Stimulated activated CD4-positive, alpha-beta T cell treated with anti-CD3 and anti-CD28 coated beads, Interleukin-15, amount 100 ng/mL, for 1 hour (primary cell): ENCODE measurements at places on chromosomes 4 and X.

DNA sequence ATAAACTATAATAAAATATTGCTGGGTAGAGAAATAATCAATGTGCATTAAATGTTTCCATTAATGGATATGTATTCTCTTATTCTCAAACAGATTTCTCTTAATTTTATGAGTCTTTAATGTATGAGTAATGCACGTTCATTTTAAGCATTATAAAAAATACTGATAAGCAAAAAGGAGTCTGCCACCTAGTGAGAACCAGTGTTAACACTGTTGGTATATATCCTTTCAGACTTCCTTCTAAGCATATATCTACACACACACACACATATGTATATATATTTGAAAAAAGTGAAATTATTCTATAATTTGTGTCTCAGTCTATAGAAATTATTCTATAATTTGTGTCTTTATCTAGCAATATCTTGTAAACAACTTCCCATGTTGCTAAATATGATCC lies 49.9 kb upstream of the MTMR1 start:
- no peak for DNase-seq

DNA sequence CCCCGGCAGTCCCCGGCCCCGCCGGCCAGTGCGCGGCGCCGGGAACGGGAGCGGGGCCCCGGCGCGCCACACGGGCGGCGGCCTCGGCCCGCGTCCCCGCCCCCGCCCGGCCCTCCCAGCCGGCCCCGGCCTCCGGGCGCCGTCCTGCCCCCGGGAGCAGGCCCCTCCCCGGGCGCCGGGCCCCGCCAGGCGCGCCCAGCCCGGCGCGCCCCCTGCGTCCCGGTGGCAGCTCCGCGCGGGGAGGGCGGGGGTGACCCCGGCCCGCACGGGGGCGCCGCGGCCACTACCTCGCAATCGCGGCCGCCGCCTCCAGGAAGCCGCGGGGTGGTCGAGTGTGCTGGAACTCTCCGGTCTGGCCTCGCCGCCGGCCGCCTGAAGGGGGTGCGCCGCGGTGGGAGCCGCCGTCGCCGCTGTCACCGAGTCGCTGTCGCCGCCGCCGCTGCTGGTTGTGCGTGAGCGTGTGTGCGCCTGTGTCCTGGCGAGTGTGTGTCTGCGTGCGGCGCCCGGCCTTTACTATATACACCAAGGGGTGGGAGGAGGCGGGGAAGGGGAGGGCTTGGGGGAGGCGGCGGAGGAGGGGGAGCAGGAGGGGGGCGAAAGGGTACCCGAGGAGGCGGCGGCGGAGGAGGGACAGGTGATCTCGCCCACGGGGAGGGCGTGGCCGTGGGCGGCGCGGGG lies at the start of gene RAI2:
TSS of gene RAI2 (minus strand) at position 488 of the 678 bp plus-strand sequence. CDS start 59,288 bp downstream, outside the sequence.
- DNase-seq, result no peak

DNA sequence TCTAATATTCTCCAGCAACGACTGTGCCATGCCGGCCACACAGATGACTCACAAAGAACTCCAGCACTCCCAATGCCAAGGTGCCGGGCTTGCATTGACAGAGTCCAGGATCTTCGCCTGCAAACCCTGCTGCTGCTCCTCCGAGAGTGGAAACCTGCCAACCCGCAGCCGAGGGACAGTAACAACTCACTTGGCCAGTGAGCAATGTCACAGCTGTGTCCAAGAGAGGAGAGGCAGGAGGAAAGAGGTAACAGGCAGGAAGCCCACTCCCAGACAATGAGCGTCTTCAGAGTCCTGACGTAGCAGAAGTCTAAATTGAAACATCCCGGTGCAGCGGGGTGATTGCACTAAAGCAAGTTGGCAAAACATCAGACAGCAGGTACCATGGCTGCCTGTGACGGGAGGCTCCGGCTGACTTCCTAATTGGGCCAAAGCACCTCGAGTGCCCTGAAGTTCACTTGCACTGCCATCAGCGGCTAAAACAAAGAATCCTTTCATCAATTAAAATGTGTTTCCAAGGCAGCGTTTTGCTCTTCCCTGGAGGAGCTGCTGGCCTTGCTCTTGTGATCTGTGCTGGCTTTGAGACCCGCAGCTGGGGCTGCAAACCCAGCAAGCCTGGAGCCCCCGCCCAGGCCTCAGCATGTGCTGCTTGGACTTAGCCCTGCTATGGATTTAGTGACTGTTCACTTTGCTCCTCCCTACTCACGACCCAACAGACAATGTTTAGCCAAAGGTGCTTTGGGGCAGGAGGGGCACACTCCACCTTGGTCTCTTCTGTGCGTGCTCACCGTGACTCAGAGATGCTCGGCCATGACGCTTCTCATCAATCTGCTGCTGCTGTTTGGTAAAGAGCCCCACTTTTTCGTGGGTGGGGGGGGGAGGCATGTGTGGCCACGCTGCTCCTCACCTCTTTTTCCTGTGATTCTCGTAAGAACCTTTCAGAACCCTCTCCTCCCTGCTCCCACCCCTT lies 36.5 kb downstream of the DCTD start:
- no peak for DNase-seq

GRCh38 chr4:57424232-57424897 lies 314.2 kb upstream of the IGFBP7 start:
- DNase-seq, result no peak

DNA sequence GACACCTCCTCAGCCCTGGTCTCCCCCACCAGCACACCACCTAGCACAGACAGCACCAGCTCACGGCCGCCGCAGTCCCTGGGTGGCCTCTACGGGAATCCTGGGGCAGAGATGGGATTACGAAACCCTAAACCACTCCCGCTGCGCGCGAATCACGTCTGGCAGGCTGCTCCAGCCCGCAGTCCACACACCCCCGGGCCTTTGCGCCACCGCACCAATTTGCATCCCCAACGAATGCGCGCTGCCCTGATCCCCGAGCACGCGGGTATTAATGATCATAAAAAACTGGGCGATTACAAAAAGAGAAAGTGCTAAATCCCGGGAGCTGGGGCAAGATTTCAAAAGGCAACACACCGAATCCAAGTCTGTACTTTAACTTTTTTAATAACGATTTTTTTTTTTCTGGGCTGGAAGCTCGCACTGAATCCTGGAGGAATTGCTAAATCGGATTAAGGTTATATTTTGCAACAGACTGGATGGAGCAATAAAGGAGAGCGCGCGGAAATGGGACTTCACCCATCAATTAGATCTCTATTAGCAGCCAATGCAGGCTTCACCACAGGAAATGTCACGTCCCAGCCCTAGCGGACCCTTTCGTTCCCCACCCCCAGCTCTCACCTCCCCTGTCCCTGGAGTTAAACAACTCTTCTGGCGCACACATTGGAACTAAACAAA lies 69.8 kb upstream of the TMEM33 start:
- no peak for DNase-seq

DNA sequence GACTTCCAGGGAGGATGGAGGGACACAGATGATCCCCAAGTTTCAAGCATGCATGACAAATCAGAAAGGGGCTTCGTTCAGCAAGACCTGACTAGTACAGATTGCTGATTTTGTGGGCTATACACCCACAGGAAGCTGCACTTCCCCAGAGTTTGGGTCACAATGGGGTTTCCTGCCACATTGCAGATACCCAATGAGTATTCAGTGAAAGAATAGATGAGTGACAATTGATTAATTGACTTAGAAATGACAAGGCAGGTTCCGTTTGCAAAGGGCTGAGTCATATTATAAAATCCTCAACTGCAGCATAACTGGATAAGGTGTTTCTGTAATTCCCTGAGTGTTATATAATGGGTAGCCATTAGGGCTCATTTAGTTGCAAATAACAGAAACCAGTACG lies 146.6 kb upstream of the TBL1X start:
- DNase-seq, result no peak

- no peak for DNase-seq
Measured at GRCh38 chrX:96551322-96551872, 133.2 kb upstream of the DIAPH2 start.

DNA sequence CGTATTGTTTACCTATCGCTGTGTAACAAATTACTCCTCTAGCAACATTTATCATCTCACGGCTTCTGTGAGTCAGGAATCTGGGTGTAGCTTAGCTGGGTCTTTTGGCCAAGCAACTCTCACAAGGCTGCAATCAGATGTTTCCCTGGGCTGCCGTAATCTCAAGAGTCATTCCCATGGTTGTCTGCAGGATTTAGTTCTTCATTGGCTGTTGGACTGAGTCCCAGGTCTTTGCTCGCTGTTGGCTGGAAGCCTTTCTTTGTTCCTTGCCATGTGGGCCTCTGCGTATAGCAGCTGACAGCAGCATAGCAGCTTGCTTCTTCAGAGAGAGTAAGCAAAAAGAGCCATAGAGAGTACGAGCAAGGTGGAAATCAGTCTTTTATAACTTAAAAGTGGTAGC lies 16.8 kb downstream of the POLR2B start:
- no peak for DNase-seq

DNA sequence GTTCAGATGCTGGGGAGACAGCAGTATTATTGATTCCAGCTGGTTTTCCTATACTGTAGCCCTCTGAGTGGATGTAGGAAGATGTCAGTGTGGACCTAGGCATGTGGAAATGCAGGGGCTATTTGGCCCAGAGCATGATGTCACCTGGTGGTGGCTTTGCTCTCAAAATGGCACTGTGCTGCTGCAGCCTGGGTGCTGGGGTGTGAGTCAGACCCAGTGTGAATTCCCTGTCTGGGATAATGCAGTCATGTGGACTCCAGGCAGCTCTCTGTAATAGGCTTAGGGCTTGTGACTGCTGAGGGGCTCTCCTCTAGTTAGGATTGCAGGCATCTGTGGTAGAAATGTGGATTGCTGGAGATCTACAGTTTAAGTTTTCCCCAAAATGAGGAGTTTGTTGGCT lies 70.7 kb downstream of the DCAF8L2 start:
- no peak for DNase-seq

GRCh38 chrX:39440799-39441284 lies 639.6 kb downstream of the MID1IP1 start:
- DNase-seq, result no peak

GRCh38 chr4:172573899-172574298 lies 594.7 kb upstream of the GALNT7 start:
- no peak for DNase-seq

DNA sequence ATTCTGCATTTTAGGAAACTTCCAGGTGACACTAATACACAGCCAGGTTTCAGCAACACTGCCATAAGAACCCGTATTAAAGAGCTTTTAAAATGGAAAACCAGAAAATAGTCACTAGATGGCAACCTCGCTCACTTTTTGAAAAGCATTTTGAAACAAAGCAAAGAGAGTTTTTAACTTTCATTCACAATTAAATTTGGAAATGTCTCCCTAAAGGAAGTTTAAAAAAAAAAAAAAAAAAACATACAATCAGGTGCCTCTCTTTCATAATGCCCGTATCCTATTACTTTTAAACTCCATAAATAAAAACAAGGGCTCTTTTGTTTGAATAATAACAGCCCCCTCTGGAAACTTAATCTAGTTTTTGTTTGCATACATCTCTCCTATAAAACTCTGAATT lies 20.3 kb downstream of the MEPE start:
- DNase-seq, result no peak

DNA sequence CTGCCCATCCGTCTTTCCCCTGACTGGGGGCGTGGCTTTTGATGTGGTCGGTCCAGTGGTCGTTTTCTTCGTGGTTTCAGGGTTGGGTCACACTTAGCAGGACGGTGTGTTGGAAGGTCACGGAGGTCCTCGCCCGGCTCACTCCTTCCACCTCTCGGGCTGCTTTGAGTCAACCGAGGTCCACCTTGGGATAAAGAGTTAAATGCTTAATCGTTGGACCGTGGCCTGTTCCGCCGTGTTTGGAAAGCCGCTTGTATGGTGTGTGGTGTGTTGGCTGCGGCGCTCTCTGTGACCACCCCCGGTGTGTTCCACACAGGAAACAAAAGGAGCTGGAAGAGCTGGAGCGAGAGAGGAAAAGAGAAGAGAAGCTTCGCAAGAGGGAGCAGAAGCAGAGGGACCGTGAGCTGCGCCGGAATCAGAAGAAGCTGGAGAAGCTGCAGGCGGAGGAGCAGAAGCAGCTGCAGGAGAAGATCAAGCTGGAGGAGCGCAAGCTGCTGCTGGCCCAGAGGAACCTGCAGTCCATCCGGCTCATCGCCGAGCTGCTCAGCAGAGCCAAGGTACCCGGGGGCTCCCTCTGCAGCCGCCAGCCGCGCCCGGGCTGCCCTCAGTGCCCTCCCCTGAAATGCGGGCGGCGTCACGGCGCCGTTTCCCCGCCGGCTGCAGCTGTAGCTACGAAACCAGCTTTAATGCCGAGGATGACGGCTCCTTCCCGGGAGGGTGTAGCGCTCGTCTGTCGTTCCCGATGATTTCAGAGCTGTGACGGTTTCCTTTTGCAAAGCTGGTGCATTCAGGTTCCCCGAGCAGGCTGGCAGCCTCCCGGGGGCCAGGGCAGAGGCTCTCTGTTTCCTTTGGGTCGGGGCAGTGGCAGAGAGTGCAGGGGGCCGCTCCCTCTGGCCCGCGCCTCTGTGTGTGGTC lies 7.7 kb downstream of the AKAP17A start:
- DNase-seq, result no peak

- no peak for DNase-seq
Measured at GRCh38 chr4:31298737-31299136, 578.6 kb downstream of the PCDH7 start.

- DNase-seq, result no peak
Measured at GRCh38 chr4:7013175-7013574, 30.0 kb upstream of the TADA2B start.

GRCh38 chr4:182213004-182213403 lies 30.2 kb upstream of the TENM3 start:
- DNase-seq, result no peak

- no peak for DNase-seq
Measured at GRCh38 chrX:128464116-128464515, 411.9 kb upstream of the ACTRT1 start.

DNA sequence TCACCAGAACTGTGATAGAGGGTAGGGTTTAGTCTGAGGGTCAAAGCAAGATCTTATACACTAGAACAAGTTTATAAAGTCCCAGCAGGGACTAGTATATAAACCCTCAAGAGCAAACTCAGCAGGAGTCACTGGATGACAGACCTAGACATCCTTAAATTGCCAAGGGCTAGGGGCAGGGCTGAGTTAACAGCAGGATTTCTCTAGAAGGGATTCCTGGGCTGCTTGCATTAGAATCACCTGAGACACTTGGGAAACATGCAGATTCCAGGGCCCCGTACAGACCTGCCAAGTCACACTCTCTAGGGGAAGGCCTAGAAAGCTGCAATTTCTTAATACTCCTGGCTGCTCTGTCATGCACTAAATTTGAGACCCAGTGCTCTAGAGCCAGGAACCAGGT lies 6.6 kb upstream of the GPR50 start:
- no peak for DNase-seq

GRCh38 chrX:73768886-73769285 lies 205.9 kb downstream of the CHIC1 start:
- DNase-seq, result no peak

DNA sequence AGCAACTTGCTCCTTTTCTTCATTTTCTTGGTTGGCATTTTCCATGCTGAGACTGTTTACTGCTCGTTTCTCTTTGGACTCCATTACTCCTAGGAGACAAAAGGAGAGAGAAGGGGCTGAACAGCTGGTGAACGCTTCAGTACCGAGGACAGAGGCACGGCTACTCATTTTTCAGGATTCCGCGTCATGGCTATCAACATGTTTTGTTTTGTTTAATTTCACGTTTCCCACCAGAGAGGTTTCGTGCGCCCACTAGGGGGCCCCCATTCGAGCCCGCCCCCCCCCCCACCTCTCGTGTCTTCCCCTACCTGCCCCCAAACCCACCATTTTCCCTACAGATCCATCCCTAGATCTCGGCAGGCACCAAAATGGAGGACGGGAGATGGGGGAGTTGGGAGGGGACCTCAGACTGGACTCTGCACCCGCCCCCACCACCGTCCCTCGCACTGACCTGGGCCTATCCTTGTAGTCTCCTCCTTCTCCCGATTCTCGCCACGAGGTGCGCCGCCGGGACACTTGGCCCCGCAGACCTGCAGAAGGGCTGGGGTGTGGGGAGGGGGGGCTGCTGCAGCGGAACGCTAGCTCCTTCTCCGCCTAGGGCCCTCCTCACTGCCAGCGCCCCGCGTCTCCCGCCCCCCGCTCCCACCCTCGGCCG lies 653 bp downstream of the BEX1 start:
- DNase-seq, result no peak
